ENCODE measurements at places on chromosomes 5 and 9. TPM values are rescaled to one million over a fixed set of nuclear protein-coding genes. Genes with fewer than 3 reads are reported as not detected.

DNA sequence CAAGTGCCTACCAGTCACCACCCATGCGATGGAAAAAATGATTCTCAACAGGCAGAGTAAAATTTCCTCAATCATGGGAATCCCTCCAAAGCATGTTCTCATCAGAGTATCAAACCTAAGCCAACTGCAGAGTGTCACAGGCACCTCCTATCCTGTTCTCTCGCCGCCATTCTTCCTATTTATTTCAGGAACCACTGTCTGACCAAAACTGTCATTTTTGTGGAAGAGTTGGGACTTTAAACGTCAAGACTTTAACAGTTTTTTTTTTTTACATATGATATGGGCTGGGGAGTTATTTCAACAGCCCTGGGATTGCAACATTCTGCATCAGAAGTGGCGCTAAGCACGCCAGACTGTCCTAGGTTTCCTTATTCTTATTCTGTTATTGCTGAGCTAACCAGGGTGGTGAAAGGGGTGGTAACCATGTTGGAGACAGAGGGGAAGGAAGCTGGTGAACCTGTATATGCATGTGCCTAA, 29.5 kb downstream of the PFDN1 start:
- no peak for DNase-seq

- peak; percentile 86 for DNase-seq
Measured at GRCh38 chr9:131697097-131697496, 42.8 kb downstream of the RAPGEF1 start.

- no peak for DNase-seq
Measured at GRCh38 chr9:84858364-84858763, 188.8 kb downstream of the NTRK2 start.

GRCh38 chr5:108945094-108945493, 197.4 kb downstream of the FER start:
- DNase-seq: no peak

DNA sequence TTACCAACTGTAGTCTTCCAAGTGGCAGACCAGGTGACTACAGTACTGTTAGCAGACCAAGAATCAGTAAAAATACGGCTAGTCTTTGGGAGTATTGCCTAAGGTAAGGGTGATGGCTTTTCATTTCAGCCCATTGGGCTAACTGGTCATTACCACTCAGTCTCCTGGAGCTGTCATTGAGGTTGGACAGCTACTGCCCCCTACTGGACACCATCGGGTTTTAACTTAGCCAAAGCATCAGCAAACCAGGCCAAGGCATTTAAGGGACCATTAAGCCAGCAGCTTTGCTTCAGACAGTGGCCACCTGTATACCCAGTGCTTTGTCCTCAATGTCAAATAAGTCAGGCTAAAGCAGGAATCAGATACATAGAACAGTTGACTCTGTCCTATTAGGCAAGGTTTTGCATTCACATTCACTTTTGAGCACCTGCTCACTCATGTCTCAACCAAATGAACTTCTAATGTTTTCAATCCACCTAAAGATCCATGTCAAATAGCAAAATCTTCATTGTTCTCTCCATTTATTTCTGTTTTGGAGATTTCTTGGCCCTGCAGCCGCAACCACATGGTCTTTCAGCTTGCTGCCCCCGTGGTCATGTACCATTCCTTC, 117.2 kb downstream of the INVS start:
- DNase-seq: no peak

DNA sequence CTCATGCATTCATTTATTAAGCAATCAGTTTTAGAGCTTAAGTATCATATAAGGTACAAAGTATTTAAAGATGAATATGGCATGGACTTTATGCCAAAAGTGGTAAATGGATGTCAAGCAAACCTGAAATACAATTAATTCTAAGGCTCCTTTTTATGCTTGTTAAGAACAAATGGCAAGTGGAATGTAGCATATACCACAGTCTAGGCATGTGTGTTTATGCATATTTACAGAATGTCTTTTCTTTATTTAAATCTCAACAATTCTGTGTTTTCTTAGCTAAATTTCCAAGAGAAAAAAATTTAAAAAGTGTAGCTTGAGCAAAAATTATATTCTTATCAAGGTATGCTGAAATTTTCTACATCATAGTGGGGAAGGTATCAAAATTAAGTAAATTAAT, 39.8 kb downstream of the MPDZ start:
- no peak for DNase-seq

DNA sequence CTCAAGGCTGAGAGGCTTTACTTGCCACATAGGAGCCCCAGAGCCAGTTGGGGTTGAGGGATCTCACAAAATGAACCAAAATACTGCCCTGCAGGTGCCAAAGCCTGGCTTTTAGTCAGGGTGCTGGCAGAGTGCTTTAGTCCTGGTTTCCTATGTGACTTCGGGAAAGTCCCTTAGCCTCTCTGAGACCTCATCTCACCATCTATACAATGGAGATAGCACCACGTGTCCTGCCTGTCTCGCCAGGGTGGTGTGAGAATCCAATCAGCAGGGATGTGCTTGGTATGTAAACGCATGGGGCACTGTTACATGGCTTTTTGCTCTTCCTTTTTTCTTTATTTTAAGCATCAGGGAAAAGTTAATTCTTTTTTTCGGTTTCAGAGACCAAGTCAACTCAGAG, 68.3 kb downstream of the SHB start:
- no peak for DNase-seq

DNA sequence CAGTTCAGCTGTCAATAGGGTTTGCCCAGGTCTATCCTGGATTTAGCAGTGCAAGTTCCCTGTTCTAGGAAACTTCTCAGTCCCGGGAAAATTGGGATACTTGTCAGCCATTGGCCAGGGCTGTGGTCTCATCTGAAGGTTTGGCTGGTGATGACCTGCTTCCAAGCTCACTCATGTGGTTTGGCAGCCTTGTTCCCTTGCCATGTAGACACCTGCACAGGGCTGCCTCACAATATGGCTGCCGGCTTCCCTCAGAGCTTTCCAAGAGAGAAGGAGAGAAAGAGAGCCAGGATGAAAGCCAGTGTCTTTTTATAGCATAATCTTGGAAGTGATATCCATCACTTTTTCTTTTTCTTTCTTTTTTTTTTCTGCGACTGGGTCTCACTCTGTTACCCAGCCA, 37.7 kb upstream of the HMCN2 start:
- DNase-seq: no peak

GRCh38 chr9:136763649-136764035, 676 bp downstream of the LCN15 start:
- no peak for DNase-seq

- no peak for DNase-seq
Measured at GRCh38 chr5:141477044-141477575, 1.3 kb downstream of the PCDHGC3 start.

- DNase-seq: no peak
Measured at GRCh38 chr9:114400219-114400618, 12.4 kb upstream of the AKNA start.

GRCh38 chr5:111675201-111675934, 81.6 kb downstream of the NREP start:
- DNase-seq: no peak

DNA sequence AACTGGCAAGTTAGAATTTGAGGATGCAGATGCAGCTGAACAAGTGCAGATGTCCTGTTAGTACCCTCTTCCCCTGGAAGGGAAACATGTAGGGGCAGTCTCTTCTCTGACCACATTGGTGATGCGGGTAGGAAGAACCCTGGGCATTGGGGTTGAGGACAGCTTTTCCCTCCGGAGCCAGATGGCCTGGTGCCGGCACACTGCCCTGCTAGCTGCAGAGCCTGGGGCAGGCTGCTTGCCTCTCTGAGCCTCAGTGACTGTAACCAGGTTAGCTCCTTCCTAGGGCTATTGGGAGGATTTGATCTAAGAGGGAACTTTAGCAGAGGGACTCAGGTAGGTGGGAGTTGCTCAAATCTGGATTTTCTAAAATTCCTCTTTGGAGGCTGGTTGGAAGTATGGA, 148.4 kb downstream of the HSPA4 start:
- no peak for DNase-seq

DNA sequence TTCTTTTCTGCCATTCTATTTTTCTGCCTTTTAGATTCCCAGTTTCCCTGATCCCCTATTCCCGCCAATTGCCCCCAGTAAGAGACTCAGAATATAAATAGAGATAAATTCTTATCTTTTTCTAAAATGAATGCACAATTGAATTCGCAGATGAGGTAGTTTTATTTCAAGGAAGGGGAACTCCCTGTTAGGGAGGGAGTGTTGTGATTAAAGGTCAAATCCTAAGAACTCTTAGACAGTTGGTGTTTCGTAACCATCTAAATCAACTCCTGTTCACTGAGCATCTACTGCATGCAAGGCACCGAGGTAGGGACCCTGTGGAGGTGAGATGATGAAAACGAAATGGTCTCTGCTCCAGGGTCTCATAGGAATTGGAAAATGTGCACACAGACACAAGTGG, 7.7 kb upstream of the MAP3K1 start:
- no peak for DNase-seq

DNA sequence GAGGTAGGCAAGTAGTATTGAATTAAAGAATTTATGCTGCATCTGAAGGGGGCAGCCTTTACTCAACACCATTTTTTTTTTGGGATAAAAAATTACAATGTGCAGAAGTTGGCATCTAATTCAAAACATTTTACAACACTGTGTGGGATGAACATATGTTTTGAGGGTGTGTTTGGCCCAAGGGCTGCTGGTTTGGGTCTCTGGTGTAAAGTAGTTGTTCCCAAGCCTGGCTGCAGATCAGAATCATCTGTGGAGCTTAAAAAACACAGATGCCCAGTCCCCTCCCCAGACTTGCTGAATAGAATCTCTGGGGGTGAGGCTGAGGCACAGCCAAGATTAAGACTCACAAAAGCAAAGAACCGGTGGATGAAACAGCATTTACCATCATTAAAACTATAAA, 33.0 kb upstream of the PDZD2 start:
- no peak for DNase-seq

DNA sequence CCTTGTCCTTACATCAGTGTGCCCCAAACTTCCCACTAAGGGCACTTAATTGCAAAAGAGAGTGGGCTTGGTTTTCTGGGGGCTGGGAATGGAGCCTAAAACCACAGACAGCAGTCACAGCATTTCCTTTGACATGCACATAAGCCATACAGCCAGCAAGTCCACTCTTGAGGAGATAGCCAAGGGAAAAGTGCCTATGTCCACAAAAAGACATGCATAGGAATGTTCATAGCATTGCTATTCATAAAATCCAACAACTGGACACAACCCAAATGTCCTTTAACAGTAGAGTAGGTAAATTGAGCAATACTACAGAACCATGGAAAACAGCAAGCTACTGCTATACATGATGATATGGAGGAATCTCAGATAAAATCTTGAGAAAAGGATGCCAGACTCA, 11.7 kb upstream of the FAT2 start:
- DNase-seq: no peak

- no peak for DNase-seq
Measured at GRCh38 chr5:179994583-179995323, 76.8 kb downstream of the RNF130 start.

NUDT2 gene
- polyA plus RNA-seq: 30.2 TPM

PCDHGA10 gene
- 32.4 TPM for polyA plus RNA-seq

FCN2 gene
- polyA plus RNA-seq: not detected

GAS1 gene
- 19.4 TPM for polyA plus RNA-seq

SOX30 gene
- polyA plus RNA-seq: 0.43 TPM

BRD3OS gene
- polyA plus RNA-seq: 48.5 TPM

Measured in spinal cord (tissue), 10 donors.